ENCODE measurements at places on chromosomes 2 and 18.
A peak's percentile ranks its signal among the peaks of the same experiment; 100 is the strongest.

DNA sequence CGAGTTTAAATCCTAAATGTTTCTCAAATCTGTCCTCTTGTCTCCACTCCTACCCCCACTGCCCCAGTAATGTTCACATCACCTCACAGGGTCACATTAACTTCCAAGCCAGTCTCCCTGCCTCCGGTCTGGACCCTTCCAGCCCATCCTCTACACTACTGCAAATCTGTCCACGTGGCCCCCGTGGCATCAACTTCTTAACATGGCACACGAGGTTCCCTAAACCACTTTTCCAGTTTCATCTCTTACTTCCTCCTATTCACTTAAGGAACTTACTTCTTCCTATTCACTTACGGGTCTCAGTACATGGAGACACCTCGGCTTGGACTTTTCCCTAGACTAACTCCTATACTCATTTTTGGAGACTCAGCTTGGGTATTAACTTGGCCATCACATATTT, 27.0 kb downstream of the MRPL33 start:
- DNase-seq: no peak

- no peak for DNase-seq
These were observed 35.4 kb upstream of the TMEM182 start for GRCh38 chr2:102726128-102727087.

DNA sequence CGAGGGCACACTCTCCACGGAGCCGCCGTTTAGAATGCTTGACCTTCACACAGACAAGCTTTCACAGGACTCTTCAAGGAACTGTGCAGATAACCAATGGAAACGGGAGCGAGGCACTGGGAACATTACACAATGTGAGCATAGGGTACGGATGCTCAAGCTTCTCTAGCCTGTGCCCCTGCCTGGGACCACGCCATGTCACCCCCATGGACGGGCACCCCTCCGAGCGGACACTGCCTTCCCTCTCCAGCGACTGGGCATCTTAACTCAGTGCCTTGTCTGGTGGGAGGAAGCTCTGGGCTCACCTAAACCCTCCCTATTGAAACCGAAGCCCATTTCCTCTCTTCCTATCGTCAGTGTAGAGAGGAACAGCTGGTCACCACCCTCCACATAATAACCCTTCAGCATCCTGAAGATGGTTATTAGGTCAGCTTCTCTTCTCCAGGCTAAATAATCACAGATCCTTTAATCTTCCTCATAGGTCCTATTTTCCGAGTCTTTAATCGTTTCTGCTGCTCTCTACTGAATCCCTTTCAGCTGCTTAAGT, 626.7 kb downstream of the GALR1 start:
- DNase-seq: no peak

- no peak for DNase-seq
These were observed 207.7 kb upstream of the CRIM1 start for GRCh38 chr2:36147670-36148390.

GRCh38 chr2:33267756-33268155, 208.7 kb upstream of the RASGRP3 start:
- DNase-seq: no peak

DNA sequence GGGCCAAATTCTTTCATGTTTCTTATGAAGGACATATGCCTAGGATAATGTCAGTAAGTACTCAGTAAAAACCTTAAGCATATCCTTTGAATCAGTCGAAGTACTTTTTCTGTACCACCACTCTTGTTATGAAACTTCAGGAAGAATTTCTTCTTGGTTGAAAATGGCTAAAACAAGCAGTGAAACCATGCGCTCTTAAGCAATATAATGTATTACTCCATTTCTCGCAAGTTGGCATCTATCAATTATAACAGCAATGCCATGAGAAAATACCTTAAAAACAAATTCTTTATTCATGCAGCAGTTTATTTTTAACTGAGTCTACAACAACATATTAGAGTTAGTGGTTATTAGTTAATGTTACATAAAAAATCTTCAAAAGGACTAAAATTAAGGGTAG, 41.0 kb downstream of the SLC66A3 start:
- DNase-seq: no peak

DNA sequence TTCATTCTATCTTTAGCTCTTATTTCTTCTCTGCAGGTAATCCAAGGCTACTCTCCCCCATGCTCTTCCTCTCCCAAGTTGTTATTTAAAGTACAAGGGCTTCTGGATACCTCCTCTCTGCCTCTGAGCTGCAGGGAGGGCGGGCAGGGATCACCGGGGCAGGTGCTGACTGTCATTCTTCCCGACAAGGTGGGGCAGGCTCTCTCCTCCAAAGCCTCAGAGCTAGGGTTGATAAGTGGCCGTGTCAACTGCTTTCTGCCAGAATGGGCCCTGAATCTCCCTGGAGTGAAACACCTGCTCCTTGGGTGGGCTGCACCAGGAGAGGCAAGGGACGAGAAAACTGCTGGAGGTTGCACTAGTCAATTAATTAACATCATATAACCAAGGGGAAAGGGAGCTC, 250.3 kb downstream of the SLC4A3 start:
- no peak for DNase-seq

DNA sequence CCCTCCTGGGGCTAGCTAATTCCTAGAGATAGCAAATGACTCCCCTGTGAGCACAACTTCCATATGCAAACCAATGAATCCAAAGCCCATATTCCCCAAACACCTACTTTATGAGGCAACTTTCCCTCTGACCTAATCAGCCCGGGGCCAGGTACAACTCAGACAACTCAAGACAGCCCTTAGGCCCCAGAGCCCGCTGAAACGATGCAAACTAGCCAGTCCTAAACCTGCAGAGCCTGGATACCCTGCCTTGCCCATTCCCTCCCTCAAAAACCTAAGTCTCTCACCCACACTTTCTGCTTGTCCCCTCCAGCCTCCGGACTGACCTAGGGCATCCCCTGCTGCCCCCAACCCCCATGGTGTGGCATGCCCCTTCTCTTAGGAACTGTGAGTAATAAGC, 142.8 kb downstream of the ACTR3 start:
- no peak for DNase-seq

DNA sequence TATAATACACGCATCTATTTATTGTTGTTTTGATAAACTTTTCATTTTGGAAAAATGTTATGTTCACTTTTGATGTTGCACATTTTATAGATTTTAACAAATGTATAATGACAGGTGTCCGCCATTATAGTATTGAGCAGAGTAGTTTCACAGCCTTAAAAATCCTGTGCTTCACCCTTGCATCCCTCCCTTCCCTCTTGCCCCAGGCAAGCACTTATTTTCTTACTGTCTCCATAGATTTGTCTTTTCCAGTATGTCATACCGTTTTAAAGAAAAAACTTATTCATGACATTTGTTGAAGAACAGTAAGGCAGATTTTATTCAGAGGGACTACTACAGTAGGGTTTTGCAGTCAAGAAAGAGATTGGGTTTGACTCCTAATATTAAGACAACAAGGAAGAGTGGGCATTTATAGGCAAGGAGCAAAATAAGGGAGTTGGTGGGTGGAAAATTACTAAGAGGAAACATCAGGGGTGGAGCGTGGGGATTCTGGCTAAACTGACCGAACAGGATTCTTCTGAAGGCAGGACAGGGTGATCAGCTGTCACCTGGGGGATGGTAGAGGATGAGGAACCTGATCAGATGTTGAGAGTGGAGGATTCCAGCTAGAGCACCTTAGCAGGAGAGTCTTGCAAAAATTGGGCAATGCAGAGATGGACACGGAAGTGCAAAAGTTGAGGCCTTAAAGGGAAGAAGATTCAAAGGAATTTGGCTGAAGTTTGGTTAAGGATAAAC, 108.8 kb downstream of the NCK2 start:
- DNase-seq: no peak

- DNase-seq: no peak
These were observed 1.5 kb upstream of the KLHL30 start for GRCh38 chr2:238136820-238137537.

- no peak for DNase-seq
These were observed 131.8 kb downstream of the AFF3 start for GRCh38 chr2:100010606-100011005.

- no peak for DNase-seq
These were observed 168.4 kb downstream of the SOCS6 start for GRCh38 chr18:70457223-70457622.

DNA sequence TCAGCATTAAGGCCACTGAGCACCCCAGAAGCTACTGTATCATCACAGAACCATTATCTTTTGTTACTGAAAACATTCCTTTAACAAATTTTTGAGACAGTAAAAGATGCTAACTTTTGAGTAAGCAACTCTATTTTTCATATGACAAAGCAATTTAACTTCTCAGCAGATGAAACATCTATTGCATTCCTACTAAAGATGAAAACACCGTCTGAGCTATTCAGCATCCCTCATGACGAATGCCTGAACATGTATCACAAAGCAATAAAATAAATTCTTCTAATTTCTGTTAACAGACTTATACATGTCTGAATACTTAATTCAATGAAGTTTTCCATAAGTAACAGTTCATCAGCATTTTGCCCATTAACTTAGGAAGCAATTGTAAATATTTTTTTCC, 23.9 kb downstream of the CHN1 start:
- no peak for DNase-seq

DNA sequence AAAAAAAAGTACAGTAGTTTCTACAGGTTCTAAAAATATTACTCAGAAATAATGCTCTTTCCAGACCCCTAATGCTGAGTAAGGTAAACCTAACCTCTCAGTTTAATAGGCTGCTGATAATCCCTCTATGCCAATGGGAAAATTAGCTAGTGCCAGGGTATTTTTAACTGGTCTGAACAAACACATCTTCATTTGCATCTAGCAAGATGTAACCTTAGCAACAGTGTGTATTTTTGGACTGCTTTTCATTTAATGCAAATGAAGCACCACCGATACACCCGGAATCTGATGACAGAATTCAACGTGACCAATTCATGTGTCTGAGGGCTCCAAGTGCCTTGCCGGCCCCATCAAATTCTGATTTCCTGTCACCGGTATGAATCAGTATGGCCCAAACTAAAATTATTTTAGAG, 47.4 kb upstream of the CYRIA start:
- no peak for DNase-seq

DNA sequence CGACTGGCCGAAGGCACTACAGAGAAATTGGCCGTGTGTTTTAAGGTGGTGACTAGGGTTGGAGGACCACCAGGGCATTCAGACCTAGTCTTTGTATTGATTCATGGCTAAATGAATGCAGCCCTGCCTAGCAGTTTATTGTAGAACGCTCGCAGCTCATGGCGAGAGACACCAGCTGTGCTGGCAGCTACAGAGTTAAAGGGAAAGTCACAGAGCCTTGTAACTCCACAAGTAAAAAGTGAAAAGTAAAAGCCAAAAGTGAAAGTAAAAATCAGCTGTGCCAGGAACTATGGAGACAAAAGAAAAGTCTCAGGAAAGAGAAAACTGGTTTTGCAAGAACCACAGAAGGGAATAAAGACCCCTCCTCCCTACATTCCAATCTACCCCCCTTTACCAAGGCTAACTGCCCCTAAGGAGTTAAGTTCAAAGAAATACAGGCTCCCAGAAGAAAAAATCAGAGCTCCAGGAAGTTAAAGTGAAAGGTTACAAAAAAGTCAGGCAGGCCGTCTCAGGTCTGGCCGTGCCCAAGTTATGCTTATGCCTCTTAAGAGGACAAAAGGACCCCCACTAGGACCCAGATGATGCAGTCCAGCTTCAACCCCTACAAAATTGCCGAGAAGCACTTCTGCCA, 46.4 kb upstream of the SELENOI start:
- DNase-seq: no peak

DNA sequence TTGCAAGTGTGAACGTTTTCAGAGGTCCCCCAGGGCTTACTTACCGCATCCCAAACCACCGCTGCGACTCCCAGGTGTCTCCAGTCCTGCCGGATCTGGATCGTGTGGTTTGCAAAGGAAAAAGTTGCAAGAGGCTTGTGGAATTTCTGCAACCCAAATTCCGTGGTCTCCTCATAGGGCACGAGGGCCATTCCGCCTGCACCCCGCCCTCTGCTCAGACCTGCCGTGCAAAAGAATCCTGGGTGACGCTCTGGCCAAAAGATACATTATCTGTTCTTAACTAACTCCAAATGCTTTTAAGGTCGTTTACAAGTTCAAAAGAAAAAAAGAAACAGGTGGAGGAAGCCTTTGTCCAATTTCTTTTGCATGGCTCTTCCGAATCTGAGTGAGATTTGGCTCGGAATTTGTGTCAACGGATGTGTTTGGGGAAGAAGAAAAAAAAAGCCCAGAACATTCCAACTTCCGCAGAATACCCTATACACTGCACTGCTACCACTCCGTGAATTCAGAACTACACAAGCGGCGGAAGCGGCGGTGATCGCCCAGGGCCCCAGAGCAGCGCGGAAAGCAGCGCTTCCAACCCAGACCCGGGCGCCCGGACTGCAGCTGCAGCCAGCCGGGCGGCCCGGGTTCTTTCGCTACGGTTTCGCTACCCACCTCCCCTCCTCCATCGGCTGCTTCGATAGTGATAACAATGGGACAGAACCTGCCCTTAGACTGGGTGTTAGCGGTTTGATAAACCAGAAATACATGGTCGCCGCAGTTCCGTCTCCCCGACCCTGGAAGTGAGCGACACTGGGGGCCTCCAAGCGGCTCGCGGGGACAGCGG, 795 bp downstream of the METTL21A start:
- DNase-seq: peak; percentile 26

DNA sequence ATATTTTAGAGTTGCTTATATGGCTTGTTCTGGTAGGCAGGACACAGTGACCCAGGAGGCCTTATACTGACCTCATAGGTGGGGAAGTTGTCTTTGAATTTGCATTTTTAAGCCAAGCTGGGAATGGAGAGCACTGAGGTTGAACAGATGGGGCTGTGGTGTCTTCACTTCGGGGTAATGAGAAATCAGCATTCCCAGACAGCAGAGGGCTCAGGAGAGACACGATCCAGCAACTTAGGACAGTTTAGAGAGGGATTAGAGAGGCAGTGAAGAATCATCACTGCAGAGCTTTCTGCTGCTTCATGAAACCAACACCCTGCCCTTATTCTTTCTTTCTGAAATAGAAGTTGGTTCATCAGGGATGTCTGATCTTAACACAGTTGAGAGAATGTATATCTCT, 202.4 kb downstream of the TDRD15 start:
- DNase-seq: no peak

DNA sequence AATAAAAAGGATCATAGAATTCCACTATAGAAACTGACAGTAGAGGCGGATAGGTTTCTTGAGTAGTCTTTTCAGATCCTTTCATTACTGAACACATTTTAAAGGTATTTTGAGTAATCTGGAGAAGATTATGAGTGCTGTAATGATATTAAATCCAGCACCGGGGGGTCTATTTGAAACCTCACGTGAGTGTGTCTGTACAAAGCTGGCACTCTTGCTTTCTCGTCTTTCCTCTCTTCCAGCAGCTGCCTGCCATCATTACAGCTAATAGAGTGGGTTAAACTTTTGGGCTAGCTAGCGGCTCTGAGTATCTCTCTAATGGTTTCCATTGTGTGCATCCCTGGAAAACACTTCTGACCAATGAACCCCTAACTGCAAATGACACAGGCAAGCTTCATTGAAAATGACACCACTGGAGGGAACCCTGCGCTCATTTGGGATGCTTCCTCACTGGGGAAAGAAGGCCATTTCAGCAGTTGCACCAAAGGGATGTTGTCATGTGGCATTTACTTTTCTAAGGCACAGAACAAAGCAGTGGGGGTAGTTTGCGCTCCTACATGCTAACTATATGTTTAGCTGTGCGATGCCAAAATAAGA, 101.0 kb downstream of the HRH4 start:
- DNase-seq: no peak

GRCh38 chr2:205495819-205496218, 186.5 kb upstream of the NRP2 start:
- DNase-seq: no peak

- DNase-seq: no peak
These were observed 30.7 kb downstream of the CNGA3 start for GRCh38 chr2:98376996-98377395.
